ENCODE measurements at places on chromosomes 5 and 9.

- no peak for DNase-seq
Observed at GRCh38 chr5:176908675-176909368, 9.7 kb upstream of the HK3 start.

DNA sequence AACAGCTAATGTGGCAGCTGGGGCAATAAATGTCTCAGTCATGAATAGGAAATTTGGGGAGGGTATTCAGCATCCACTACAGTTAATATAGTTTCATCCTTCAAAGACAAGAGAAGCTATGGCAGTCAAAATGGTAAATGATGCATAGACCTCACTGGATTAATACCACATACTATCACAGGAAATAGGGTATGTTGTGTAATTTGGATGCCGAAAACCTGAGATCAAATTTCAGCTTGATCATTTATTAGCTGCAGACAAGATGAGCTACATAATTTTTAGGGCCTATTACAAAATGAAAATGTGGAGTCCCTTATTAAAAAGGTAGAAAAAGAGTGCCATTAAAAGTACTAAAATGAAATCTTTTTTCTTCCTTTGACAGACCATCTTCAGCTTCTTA lies 112.6 kb upstream of the MTAP start:
- peak; percentile 7 for DNase-seq

DNA sequence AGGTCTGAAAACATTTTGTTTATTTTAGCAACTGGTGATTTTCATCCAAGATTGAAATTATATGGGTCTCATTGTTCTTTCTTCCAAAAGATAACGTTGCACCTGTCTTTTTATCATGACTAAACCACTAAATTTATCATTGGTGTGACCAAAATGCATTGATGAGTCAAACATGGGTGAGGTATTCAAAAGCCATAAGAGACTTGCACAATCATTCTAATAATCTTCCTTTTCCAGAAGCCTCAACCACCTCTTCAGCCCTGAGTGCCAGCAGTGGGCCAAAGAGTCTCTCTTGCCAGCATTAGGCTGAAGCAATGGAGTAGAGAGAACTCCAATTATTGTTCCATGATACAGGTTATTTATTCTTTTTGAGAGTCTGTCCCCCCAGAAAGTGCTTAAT lies 198.9 kb downstream of the LURAP1L start:
- no peak for DNase-seq

- peak; percentile 13 for DNase-seq
Observed at GRCh38 chr5:82107267-82107666, 135.4 kb downstream of the ATG10 start.

GRCh38 chr9:133932181-133932580 lies 59.9 kb downstream of the VAV2 start:
- no peak for DNase-seq
